ENCODE measurements at places on chromosomes 6 and 20.
A peak's percentile ranks its signal among the peaks of the same experiment; 100 is the strongest.

- no peak for DNase-seq
These were observed 16.3 kb downstream of the ZNF76 start for GRCh38 chr6:35275744-35276260.

GRCh38 chr6:42984924-42985475 is 630 bp downstream of the PPP2R5D start:
- DNase-seq = no peak

DNA sequence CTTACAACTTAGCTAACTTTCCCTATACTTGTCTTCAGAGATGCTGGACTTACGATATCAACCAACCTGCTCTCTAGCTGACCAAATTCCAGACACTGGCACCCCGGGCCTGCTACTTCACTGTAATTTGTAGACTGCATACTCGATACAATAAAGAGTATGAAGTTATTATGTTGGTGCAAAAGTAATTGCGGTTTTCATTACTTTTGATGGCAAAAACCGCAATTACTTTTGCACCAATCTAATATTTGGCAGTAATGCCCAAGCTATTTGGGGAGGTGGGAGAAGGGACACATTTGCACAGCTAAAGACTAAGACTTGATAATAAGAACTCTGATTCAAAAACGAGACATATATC is 34.9 kb upstream of the ARHGAP18 start:
- DNase-seq = no peak

GRCh38 chr20:6395695-6396094 is 272.9 kb upstream of the FERMT1 start:
- peak; percentile 26 for DNase-seq

DNA sequence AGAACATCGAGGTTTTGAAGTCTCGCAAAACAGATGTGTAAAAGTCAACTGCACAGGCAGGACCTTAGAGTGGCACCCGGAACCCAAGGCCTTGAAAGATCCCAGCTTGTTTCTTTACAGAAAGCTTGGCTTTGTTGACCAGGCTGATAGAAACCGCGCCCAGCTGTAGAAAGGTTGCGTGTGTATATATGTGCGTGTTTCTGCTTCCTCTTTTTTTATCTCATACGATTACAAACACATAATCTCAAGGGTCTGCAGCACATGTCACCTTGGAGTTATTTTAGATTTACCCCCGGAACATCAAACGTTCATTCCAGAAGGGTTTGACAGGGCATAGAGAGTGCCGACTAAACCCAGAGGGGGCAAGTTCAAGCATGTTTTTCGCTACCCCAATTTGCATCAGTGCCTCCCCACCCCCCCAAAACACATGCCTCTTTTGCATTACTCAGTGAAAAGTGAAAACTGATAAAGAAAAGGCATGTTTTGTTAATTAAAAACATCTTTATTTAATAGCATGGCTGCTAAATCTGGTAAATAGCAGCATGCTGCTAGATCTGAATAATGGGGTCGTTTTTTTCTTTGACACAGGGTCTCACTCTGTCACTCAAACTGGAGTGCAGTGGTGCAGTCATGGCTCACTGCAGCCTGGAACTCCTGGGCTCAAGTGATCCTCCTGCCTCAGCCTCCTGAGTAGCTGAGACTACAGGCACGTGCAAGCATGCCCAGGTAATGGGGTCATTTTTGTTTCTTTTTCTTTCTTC is 33.2 kb upstream of the NCOA3 start:
- DNase-seq = no peak

GRCh38 chr6:1325461-1326309 is 13.8 kb downstream of the FOXQ1 start:
- DNase-seq = peak; percentile 91

DNA sequence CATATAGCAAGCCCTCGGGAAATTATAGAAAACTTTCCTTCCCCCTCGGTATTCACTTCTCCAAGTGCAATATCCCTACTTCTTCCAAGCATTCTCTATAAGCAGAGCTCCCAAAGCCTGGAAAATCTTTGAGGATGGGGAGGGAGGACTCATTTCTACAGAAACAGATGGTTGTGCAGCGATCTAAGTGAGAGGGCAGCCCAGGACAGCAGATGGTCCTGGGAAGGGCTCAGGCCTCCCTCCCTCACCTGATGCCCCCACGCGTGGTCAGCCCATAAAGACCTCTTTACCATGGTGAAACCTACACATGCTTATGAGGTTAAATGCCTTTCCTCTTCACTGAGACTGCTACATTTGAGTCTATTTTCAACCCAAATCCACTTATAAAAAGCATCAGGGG is 319.6 kb upstream of the QKI start:
- DNase-seq = no peak

DNA sequence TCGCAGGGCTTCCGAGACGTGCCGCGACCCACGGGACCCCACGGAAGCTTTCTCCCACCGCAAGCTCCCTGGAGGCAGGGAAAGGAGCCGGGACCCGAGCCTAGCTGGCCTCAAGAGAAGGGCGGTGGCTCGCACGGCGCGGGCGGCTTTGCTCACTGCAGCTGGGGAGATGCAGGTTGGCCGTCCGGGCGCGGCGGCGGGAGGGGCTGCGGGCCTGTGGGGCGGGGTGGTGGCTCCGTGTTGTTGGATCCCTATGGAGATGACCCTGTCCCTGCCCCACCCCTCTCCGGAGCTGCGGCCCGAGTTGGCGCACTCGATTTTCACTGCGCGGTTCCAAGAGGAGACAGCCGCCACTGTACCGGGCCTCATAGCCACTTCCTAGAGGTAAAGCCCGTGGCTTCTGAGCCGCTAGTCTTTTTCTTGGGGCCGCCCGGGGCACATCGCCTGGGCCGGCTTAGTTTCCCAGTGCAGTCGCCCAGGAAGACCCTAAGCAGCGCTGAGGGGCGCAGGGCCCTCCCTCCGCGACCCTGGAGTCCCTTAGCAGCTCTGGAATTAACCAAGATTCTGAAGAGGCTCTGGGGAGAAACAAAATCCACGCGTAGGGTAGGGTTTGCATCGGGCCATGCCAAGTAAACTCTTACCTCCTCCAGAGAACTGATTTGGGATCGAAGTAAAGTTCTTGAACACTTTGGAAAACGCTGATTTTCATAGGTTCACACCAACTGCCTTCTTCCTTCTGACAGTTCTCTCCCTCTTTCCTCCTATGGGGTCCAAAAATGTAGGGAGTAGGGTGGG is at the start of gene ECT2L:
ECT2L (plus strand) TSS at position 279 of the 795 bp plus-strand sequence. CDS start 17,188 bp downstream, outside the sequence.
- no peak for DNase-seq

GRCh38 chr6:83633149-83633548 is 75.8 kb downstream of the SNAP91 start:
- DNase-seq = no peak

DNA sequence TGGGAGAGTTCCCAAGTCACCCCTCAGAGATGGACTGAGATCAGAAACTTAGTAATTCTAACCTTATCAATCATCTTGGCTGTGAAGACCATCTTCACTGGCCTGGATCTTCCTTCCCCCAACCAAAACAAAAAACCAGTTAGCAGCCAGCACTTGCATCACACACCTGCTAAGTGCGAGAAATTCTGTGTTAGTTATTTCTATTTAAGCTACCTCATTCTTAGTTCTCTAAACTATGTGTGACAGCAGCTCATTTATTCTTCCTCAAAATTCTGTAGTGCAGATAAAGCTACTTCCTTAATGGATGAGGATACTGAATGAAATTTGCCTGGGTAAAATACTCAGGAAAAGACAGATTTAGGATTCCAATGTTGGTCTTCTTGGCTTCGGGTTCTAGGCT is 18.2 kb upstream of the TAGAP start:
- DNase-seq = no peak

DNA sequence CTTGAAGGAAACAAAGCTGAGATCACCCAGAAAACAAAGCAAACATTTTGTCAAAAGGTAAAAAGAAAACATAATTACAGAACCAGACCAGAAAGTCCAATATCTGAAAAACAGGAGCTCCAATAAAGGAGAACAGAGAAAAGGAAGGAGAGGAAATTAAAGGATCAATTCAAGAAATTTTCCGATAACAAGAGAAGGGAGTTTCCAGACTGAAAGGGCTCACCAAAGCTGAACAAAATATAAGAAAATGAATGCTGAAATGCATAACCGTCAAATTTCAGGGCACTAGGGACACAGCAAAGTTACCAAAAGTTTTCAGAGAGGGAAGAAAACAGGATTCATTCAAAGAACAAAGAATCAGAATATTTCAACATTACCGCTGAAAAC is 23.9 kb downstream of the ILRUN start:
- DNase-seq = no peak
